ENCODE measurements at places on chromosomes 2 and 18.

DNA sequence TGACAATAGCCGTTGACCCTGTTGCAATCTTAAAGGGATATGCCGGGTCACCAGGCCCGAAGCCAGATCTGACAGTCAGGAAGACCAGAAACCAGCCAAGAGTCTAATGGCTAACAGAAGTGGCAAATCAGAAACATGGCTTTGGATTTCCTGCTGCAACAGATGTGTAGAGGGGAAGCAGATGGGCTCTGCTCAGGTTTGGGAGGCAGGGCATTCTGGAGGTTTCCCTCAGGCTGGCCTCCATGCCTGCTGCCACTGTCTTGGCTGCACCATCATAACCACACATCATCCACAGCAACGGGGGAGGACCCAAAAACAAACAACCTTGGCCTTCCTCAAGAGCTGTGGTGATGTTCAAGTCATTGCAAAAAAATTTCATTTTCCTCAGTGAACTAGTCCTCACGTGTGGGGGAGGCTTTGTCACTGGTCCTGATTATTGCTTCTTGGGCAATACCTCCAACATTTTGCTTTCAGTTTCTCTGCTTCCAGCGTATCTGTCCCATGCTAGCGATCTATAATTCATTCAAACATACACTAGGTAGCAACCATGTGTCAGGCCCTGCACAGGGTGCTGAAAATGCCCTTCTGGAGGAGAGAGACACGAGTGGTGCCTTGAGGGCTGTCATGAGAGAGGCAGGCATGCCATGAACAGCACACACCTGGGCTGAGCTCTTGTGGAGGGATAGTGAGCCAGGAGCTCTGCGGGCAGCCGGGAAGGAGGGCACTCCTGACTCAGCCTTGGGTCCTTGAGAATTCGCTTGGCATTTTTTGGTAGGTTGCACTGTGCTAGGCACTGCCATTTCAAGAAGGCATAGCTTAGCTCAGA lies 48.2 kb upstream of the LGALSL start:
- peak; percentile 24 for DNase-seq

DNA sequence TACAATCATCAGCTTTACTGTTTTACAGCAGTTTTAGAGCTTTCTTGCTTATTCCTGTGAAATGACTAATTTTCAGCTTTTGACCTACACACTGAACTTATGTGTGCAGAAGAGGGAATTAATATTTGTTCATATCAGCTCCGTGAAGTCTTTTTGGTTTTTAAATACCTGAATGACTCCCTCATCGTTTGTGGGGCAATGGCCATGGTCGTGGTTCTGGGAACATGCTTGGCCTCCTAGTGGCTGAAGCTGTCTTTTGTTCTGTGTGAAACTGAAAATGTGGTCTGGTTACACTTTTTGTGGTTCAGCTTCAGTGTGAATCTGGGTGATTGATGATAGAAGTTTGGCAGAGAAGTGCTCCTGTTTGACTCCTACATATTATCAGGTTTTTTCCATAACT lies 408.1 kb downstream of the THSD7B start:
- DNase-seq = no peak

DNA sequence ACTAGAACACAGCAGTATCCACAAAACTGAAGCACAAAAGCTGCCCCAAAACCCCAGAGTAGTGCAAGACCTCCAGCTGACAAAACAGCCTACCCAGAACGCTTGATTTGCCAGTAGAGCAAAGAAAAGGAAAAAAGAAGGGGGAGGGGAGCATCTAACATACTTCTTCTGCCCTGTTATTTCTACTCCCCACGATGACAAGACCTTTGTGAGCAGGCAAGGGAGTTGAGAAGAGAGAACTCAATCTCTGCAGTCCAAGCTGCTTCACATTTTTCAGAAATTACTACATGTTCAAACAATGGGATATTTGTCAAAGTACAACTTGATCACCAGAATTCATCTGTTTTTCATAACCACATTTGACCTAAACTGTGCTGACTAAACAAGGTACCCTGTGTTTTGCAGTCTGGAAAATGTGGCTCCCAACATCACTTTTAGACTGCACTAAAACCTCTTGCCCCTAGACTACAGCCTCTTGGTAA lies 286.7 kb downstream of the EXOC6B start:
- DNase-seq = no peak

- no peak for DNase-seq
Measured at GRCh38 chr2:228827056-228827700, 443.9 kb downstream of the PID1 start.

All from DMS 273 treated with DMSO at 0.1 percent for 48 hours (cell line).